ENCODE measurements at places on chromosomes 2 and 18. TPM values are rescaled to one million over a fixed set of nuclear protein-coding genes. Genes with fewer than 3 reads are reported as not detected.

GRCh38 chr2:239882331-239882732 lies 142.8 kb downstream of the NDUFA10 start:
- no peaks in the 10 kb centered on the region for H3K27me3 ChIP-seq
- H3K4me1 ChIP-seq: no peaks in the 10 kb centered on the region
- H3K4me3 ChIP-seq: no peak overlapping the region
- H3K27ac ChIP-seq: no peak overlapping the region
- no peak for DNase-seq
- H3K36me3 ChIP-seq: no peaks in the 10 kb centered on the region

DNA sequence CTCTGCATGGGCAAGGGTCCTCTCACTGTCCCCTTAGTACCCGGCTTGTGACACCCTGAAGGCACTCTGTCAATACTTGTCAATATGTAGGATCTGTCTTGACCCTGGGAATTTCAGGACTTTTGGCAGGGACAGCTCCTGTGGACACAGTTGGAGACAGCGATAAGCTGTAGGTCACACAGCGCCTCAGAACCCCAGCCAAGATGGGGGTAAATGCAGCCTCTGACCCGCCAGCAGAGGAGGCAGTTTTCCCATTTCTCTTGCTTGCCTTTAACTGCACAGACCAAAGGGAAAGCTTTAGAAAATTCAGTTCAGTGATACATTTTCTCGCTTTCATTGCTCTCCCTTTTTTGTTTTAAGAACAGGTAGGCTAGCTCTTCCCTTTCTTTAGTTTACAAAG lies 54.8 kb upstream of the KLHL29 start:
- H3K27me3 ChIP-seq: no peaks in the 10 kb centered on the region
- no peak overlapping the region for H3K4me3 ChIP-seq
- no peak overlapping the region for H3K27ac ChIP-seq
- DNase-seq: no peak
- H3K4me1 ChIP-seq: no peaks in the 10 kb centered on the region

GRCh38 chr2:5070257-5070656 lies 621.9 kb upstream of the SOX11 start:
- no peaks in the 10 kb centered on the region for H3K36me3 ChIP-seq
- no peak overlapping the region for H3K4me3 ChIP-seq
- DNase-seq: no peak
- no peaks in the 10 kb centered on the region for H3K4me1 ChIP-seq
- no peaks in the 10 kb centered on the region for H3K27me3 ChIP-seq
- H3K27ac ChIP-seq: no peak overlapping the region

DNA sequence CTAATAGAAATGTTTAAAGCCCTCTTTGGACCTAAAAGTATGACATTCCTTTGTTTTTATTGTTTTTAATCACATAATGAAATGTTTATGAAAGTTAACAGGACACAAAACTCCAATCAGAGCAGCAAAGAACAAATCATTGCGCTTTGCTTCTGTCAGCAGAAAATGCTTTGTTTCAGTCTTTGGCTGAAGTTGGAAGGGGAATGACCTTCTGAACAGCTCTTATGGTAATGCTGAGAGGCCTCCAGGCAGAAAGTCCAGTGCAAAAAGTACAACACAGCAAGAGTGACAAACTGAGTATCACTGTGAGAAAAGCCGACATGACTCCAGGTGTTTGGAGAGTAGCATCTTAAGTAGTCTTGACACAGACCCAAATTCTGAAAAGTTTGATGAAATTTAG lies 147.7 kb upstream of the SP5 start:
- H3K27ac ChIP-seq: no peak overlapping the region
- no peak for DNase-seq
- no peaks in the 10 kb centered on the region for H3K36me3 ChIP-seq
- no peak overlapping the region for H3K4me3 ChIP-seq
- no peaks in the 10 kb centered on the region for H3K27me3 ChIP-seq

DNA sequence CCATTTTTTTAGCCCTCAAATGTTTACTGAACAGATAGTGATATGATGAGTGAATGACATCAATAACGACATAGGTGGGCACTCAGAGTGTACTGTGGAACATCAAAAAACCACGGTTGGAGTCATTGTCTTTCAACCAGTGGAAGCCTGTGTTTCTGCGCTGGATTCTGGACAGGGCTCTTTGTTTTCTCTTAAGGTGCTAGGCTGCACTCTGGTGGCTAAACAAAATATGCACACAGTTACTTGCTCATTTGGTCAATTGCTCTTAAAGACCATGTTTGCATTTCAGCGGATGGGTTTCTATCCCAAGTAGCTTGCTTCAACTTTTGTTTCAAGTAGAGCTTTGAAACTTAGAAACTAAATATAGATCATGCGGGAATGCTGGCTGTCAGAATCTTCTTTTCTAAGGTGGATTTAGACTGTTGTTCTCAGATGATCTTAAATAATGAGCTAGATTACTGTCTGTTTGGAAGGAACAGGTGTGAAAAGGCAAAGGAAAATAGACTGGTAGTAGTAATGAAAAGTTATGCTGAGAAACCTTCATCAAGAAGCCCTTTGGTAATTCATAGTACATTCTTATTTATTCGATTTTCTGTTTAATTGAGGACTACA lies 48.5 kb upstream of the LYPD6B start:
- H3K4me3 ChIP-seq: no peak overlapping the region

DNA sequence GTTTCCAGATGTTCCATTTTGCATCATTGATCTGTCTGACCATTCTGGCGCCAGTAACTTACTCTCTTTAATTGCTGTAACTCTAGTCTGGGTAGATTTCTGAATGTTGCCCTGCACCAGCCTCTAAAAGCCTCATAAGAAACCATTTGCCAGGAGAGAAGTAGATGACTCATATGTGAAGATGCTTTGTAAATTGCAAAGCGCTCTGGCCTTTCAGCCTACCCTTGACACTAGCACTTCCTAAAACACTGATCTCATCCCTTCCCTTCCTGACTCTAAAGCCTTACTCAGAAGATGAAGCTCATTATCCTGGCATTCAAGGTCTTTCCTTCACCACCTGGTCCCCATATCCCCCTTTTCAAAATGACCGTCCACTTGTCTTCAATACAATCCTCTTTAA lies 193.2 kb upstream of the MEX3C start:
- no peak overlapping the region for H3K4me3 ChIP-seq
- no peaks in the 10 kb centered on the region for H3K4me1 ChIP-seq
- no peaks in the 10 kb centered on the region for H3K27me3 ChIP-seq

GRCh38 chr2:795531-796041 lies 118.4 kb upstream of the TMEM18 start:
- DNase-seq: no peak
- H3K27ac ChIP-seq: no peak overlapping the region
- no peaks in the 10 kb centered on the region for H3K36me3 ChIP-seq
- H3K27me3 ChIP-seq: no peaks in the 10 kb centered on the region

DNA sequence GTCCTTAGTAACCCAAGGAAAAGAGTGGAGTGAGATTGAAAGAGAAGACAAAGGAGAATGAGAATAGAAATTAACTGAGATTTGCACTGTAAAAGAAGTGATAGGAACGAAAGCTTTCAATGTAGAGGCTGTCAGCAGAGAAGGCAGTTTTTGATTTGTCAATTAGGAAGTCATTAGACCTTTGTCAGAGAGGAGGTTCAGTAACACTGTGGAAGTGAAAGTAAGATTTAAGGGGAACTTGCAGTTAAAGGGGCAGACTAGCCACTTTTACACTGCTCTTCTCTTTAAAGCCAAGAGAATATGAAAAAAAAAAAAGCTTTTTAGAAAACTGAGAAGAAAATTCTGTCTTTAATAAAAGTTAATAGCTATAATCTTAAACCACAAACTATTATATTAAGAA lies 11.5 kb upstream of the KYNU start:
- DNase-seq: no peak
- no peak overlapping the region for H3K4me3 ChIP-seq
- H3K27ac ChIP-seq: no peak overlapping the region
- no peaks in the 10 kb centered on the region for H3K36me3 ChIP-seq
- no peaks in the 10 kb centered on the region for H3K27me3 ChIP-seq

FTCDNL1 gene
- 1.4 TPM for total RNA-seq

SOWAHC gene
- 12.0 TPM for total RNA-seq

Data from aorta (tissue), 5 donors.